Ureter (tissue), 1 donor: ENCODE measurements at places on chromosomes 12 and 14.

DNA sequence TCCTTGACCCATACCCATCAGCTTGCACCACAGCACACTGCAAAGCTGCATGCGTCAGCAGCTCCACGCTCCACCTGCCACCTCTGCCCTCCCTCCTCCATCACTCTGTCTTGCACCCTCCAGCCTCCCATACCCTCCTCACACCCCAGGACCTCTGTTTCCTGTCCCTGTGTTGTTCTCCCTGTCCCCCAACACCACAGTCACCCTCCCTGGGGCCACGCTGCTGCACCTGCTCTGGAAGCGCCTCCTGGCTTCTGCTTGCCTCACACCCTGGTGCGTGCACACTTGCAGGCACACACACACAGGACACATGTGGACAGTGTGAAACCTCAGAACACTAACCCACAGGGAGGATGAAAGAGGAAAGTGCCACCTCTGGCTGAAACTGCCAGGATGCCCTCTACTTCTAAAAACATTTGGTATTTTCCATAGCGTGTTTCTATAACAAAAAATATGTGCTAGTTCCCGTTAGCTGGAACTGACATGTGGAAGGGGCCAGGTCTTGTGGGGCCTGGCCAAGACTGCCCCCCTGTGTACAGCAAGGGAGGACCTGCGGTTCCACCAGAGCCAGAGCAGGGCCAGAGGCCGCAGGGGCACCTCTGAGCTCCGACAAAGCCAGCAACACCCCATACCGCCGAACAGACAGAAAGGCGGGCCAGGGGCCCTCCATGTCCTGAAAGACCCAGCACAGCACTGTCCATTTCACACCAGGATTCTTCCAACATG lies 10.0 kb downstream of the BRF1 start:
- DNase-seq = no peak

- no peak for DNase-seq
Observed at GRCh38 chr12:76698966-76699365, 64.9 kb upstream of the ZDHHC17 start.

DNA sequence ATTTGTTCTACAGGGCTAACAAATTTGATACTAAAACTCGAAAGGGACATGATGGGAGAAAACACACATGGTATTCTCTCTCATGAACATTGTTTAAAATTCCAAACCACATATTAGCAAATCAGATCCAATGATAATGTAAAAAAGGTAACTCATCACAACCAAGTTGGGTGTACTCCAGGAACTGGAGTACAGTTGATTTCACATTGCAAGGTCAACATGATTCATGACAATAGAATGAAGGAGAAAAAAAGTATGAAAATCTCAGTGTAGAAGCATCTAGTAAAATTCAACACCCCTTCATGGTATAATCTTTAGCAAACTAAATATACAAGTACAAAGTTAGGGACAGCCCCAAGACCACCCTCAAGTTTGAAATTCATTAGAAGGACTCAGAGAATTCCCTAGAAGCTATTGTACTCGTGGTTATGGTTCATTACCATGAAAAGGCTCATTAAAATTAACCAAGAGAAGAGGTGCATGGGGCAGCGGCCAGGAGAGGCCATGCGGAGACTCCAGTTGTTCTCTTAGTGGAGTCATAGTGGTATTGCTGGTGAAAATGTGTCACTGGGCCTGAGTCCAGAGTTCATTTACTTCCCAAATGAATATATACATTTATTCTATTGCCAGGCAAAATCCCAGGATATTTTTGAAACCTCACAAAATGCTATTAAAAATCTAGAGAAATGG lies 3.1 kb upstream of the CDCA4 start:
- DNase-seq = no peak

- DNase-seq = no peak
Observed at GRCh38 chr12:64385468-64385867, 5.1 kb downstream of the C12orf56 start.

DNA sequence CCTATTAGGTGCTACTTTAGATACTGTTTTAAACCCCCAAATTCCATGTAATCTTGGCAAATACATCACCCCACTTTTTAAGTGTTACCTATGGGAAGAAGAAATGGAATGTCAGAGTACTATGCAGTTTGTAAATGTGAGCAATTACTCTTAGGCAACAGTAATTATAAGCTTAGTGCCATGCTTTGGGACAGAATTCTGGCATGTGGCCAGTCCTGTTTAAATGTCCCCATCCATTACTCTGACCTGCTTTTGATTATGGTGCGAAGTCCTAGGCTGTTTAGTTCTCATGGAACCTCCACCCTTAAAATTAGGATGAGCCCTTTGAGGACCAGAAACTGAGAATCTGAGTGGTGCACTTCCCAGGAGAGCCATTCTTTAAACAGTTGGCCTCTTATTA lies 321.4 kb upstream of the RGS6 start:
- no peak for DNase-seq

DNA sequence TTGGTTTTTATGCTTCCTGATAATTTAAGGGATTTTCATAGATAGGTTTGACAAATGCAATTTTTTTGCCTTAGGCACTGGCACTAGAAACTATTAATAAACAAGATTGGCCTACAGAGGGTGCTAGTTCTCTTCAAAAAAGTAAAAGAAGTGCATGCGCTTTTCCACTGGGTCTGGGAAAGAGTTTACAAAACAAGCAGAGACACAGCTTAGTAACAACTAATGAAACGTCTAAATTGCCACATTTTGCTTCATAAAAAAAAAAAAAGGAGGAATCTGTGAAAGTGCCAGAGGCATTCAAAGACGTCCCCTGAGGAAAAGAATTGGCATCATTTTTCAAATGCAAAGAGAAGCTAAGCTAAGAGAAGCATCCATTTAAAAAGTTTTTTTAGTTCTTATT lies 58.3 kb upstream of the EEA1 start:
- no peak for DNase-seq

DNA sequence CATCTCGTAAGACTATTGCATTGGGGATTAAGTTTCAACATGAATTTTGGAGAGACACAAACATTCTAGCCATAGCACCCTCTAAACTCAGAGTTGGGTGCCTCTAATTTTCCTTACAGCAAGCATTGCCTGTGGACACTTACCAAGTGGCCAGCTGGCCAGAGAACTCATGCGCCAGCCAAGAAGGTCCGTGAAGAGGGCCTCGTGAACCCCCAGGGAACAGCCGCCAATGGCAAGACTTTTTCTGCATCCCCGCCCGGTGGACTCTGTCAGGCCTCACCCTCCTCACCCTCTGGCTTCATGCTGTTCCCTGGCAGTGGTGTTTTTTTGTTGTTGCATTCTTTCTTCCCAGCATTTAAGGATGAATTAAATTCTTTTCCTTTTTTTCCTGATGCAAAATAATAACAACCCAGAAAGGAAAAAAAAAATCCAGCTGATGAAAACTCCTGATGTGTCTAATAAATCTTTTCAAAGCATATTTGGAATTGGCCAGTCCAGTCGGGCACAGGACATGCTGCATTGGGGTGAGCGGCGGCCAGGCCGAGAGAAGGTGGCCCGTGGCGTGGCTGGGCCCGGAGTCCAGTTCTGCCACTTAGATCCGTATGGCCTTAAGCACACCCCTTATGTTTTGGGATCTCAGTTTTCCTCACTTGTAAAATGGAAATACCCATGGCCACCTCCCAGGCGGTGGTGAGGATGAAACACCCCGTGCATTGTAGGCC lies 191.9 kb upstream of the DIO3 start:
- DNase-seq = no peak

DNA sequence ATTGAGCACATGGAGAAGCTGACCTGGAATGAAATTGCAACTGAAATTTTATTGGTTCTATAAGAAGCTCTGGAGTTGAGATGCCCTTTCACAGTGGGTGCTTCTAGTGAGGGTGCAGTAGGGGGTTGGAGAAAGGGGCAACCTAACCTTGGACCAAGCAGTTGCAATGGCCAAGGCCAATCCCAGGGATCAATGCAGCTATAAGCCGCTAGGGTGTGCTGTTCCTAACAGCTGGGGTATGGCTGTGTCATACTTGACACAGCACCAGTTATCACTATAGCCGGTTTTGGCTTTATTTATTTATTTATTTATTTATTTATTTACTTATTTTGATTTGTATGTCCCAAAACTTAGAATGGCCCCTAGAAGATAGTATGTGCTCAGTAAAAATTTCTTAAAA lies 505.9 kb downstream of the FLRT2 start:
- no peak for DNase-seq

GRCh38 chr12:105225505-105226015 lies 10.4 kb downstream of the APPL2 start:
- no peak for DNase-seq

DNA sequence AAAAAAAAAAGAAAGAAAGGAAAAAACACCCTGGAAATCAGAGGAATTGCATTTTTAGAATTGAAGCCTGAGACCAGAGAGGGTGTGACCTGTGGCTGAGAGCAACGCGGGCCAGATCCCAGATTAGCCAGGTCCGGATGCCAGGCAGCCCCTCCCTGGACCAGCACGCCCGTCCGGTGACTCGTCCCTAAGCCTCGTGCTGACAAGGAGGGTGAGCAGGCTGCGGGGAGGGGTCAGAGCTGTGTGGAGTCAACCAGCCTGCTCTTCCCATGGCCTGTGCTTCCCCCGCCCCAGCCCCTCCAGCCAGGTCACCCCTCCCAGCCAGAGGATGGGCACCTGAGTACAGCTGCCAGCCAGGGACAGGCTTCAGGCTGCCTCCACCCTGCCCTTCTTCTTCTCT lies 4.2 kb upstream of the KLC1 start:
- peak; percentile 73 for DNase-seq

GRCh38 chr14:92012121-92012748 lies 27.6 kb downstream of the TRIP11 start:
- DNase-seq = no peak

DNA sequence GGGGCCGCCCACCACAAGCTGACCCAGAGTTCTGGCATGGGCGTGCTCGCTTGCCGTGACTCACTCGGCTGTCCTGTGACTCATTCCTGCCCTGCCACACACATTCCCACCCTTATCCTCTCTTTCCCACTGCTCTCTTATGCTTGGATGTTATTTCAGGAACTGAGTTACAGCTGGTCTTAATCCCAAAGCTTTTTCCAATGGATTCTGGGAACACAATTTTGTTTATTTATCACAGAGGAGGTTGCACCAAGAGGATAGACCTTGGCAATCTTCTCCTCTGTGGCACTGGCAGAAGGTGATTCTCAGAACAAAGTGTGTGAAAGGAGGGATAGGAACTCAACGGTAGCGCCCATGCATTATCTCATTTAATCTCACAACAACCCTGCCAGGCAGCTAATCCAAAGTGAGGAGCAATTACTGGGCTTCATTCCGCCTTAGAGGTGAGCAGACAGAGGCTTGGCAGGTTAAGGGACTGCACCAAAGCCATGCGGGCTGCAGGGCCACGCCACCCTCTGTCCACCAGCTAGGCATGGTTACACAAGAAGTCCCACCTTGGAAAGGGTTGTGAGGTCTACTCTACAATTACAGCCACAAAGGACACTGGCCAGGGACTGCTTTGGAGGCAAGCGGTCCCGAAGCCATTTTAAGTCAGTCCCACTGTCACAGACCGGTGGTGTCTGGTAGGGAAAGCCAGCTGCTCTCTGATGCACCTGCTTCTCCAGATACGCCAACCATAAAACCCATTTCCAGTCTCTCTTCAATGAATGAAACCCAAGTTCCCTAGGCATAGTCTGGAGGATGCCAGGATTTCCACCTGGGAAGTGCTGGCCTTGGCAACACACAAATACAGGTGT lies 32.9 kb downstream of the SYNE3 start:
- DNase-seq = peak; percentile 80

GRCh38 chr12:130489293-130489692 lies 151.6 kb downstream of the PIWIL1 start:
- DNase-seq = no peak

DNA sequence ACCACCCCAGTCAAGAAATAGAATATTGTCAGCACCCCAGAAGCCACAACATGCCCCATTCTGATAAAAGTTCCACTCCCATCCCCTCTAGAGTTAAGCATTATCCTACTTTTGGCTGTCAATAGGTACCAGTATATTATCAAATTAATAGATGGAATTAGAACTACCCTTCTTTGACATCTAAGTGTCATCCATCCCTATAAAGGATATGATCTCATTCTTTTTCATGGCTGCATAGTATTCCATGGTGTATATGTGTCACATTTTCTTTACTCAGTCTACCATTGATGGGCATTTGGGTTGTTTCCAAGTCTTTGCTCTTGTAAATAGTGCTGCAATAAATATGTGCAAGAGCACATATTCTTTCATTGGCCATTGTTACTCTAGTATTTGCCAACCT lies 246.2 kb downstream of the SEC23A start:
- DNase-seq = no peak

DNA sequence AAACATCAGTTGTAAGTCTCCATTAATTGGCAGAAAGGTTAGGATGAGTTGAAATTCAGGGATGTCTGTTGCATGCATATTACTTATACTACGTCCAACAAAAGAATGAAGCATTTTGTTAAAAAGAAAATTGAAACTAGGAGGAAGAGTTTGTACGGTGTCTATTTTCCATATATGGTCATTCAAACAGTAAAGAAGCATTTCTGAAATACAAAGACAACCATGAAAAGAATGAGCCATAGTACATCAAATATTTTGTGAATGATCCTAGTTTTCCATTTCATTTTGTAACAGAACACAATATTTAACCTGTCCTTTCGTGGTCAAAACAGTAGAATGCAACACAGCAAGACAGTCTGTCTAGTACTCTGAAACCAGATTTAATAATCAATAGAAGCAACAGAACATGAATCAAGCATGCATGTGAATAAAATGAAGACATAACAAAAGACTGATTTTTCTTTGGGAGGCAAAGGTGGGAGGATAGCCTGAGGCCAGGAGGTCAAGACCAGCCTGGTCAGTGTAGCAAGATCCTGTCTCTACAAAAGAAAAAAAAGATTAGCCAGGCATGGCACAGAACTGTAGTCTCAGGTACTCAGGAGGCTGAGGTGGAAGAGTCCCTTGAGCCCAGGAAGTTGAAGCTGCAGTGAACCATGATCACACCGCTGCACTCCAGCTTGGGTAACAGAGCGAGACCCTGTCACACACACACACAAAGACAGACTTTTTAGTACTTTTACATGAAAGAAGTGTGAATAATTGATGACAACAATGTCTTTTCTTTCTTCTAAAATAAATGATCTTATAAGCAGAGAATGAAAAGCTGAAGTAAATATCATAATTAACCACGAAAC lies 156.0 kb downstream of the LRIG3 start:
- DNase-seq = no peak

- no peak for DNase-seq
Observed at GRCh38 chr14:38053666-38054065, 154.0 kb upstream of the SSTR1 start.

- DNase-seq = no peak
Observed at GRCh38 chr12:110243227-110243626, 37.8 kb upstream of the ATP2A2 start.

DNA sequence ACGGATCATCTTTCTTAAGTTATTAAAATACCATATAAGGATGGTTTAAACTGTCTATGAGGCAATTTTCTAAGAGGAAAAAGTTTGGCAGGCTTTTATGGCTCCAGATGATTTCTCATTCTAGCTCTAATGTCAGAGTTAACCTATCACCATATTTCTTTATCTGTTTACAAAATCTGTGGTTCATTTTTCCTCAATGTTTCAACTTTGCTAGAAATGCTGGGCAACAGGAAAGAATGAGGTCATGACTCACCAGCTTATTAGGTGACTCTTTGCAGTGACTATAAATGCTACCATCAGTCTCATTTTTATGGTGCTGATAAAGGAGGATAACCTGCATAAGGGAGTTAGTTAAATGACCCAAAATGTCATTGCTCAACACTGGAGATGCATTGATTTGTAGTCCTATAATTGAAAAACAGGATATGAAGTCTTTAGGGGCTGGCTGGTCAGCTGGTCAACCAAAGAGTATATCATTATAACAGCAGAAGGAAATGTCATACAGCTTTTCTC lies 45.3 kb upstream of the RAP1B start:
- no peak for DNase-seq

- no peak for DNase-seq
Observed at GRCh38 chr12:60760965-60761364, 1165.1 kb downstream of the SLC16A7 start.
